Activated T-helper 1 cell treated with anti-CD3 and anti-CD28 coated beads, Interleukin-12 subunit alpha, Interleukin-12 subunit beta, Interleukin-2, Interleukin-4 antibody, amounts not matched to agents 30 ng/mL and 10 ng/mL and 1 ng/mL, durations not matched to agents 14 hours and 24 hours and 36 hours (primary cell): ENCODE measurements at places on chromosomes 7 and 10. TPM values are rescaled to one million over a fixed set of nuclear protein-coding genes. Genes with fewer than 3 reads are reported as not detected.

DNA sequence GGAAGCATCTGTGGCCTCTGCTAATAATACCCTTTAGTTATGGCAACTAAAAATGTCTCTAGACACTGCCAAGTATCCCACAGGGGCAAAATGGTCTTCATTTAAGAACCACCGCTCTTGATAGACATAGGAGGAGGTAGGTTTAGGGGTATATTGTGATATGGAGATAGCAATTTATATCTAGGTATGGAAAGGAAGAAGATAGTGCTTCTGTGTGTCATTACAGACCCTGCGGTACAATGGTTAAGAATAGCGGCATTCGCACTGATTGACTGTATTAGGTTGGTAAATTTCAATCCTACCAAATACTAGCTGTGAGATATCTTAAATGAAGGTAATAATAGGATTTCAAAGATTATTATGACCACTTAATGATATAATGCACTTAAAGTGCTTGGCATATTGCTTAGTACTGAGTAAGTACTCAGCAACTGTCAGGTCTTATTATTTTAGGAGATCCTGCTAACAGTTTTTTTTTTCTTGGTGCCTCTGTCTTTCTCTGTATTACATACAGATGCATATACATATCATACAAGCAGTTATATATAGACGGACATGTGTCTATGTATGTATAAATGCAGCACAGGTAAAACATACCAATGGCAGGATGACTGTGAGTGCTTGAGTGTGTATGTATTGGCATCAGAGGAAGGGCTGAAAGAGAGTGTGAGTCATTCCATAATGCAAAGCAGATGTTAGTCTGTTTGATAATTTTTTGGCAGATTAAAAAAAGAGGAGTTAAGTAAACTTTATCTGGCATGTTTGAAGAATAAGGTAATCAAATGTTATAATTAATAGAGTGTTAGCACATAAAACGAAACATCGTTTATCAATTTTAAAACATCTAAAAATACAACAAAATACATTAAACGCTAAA lies 50.0 kb upstream of the ITGB8 start:
- no peak overlapping the region for H3K27ac ChIP-seq
- no peak for DNase-seq
- no peaks in the 10 kb centered on the region for H3K4me1 ChIP-seq
- peaks cover 2% of the 10 kb centered on the region for H3K27me3 ChIP-seq

Gene GALNT17
- not detected in 2 replicates for total RNA-seq

Gene ATP5F1C
- 316 and 329 TPM in 2 replicates for total RNA-seq

DNA sequence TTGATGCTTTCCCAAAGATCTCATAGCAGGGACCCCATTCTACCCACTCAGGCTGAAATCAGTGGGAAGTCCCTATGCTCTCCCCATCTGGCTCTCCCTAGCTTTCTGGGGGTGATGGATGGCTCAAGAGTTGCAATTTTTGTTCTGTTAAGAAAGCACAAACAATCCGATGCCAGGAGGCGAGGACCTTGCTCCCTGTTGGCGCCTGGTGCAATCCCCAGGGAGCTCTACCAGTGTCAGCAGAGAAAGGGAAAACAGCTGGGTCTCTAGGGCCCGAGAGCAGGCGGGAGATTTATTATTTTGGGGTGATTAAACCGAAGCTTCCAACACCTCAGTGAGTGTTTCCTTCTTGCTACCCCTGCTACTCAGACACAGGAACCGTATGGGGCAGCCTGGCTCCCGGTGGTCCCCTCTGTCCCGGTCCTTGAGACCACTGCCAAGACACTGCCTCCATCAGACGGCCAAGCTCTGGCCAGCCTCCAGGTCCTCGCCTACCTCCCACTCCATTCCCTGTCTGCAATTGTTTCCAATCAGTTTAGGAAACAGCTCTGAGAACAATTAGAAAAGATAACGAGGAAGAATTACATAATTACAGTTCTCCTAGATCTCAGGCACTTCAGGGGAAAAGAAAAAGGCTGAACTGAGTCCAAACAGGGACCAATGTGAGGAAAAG lies 147.9 kb downstream of the PLXNA4 start:
- H3K4me3 ChIP-seq, result no peak overlapping the region
- peaks cover 2% of the 10 kb centered on the region for H3K27me3 ChIP-seq
- H3K36me3 ChIP-seq, result no peaks in the 10 kb centered on the region
- peaks cover 55% of the 10 kb centered on the region for H3K4me1 ChIP-seq
